ENCODE measurements at places on chromosomes 11 and 22.

GRCh38 chr11:76669901-76670484, 554 bp downstream of the LRRC32 start:
- no peak for DNase-seq

DNA sequence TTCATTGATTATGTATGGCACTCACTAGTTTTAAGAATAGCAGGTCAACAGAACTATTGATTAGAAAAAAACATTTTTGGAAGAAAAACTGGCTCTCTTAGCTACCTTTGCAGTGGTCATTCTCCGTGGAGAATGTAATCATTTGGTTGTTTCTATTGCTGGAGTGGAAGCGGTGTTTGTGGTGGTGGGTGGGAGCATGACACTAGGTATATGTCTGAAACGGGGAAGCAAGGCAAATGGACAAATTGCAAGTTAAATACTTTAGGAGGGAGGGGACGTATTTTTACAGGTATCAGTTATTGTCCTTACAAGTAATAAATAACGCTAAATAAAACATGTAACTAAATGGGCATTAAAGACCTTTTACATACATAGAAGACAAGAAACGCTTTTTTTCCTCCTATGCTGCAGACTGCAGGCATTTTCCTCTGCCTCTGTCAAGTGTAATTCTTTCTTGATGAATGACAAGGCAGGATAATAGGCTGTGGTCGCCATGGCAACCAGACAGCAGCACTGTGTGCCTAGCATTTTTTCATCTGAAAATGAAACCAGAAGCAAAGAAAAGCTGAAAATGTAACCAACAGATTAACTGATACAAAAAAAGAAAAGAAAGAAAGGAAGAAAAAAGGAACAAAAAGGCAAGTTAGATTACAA, 46.2 kb downstream of the BLID start:
- DNase-seq = no peak

GRCh38 chr11:114088836-114089235, 29.3 kb downstream of the ZBTB16 start:
- no peak for DNase-seq

- DNase-seq = no peak
Observed at GRCh38 chr22:27798511-27799014, 3.0 kb downstream of the MN1 start.

DNA sequence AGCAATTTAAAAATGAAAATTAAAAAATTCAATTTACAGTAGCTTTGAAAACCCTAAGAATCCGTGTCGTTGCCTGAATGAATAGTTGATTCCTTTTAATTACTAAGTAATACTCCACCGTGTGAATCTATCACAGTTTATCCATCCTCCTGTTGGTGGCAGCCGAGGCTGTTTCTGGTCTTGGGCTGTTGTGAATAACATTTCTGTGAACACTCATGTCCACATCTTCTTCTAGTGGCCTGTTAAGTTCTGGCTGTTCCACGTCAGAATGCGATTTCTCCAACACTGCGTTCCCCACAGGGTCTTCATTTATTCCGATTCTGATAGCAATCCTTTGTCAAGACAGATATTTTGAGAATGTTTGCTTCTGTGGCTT, 223.0 kb downstream of the TBC1D22A start:
- DNase-seq = no peak

DNA sequence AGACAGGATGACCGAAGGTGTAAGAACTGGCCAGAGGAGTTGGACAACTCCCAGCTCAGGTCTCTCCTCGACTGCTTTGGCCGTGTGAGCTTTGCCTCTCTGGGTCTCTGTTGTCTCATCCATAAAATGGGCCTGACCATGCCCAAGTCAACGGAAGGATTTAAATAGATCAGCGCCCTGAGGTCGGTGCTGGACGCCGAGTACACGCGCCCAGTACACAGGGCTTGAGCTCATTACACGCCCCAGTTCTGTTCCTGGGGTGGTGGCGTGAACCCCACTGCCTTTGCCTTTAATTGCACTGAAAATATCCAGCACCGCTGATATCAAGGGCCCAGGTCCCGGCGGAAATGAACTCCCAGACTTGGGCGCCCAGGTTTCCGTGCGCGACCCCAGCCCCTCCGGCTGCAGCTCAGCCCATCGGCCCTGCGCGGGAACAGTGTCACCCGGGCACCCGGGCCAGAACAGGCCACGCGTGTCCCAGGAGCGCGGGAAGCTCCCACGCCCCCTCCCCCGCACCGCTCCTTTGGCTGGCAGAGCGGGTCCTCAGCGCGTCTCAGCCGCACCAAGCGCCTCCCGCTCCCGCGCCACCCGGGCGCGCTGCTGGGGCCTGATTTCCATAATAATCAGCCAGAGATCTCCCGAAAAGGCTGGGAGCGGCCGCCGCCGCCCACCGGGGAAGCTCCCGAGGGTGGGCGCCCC, 42.2 kb downstream of the CYTH4 start:
- DNase-seq = no peak

DNA sequence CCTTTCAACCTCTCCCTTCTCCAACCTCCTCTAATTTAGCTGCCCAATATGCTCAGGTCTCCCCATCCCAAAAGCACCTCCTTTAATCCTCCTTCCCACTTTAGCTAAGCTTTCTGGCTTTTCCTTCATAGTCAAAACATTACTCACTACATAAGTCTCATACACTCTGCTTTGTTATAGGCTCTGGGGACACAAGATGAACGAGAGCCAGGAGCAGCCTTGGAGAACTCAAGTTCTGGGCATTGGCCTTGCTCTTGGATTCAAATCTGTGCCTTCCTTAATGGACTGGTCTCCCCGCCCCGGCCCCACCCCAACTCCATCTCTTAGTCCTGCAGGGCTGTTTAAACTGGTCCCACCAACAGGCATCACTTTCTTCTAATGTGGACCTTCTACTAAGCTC, 11.4 kb upstream of the HPX start:
- no peak for DNase-seq

DNA sequence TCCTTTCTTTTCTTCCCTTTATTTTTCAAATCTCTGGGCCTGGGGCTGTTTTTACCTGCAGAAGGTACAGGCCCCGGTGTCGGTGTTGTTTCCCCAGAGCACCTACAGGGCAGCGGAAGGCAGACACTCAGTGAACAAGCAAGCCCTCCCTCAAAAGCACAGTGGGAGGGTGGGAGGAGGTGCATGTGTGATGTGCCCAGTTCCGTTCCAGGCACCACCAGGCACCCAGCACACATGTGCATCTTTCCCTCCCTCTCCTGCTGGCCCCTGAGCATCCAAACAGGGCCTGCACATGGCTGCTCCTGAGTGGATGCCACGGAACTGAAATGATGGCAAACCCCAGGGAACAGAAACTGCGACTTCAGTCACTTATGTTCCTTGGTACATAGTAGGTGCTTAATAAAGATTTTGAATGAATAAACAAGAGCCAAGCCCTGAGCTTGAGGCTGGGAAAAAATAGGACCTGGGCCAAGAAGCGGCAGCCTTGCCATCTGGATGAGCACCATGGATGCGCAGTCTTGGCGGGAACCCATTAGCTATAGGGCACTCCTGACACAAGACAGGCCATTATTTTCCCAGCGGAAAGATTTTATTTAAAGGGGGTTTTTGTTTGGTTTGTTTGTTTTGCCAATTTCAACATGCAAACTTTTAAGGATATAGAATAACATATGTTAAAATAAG, 47.8 kb downstream of the ARRB1 start:
- no peak for DNase-seq

- no peak for DNase-seq
Observed at GRCh38 chr22:22201185-22201929, 43.2 kb upstream of the VPREB1 start.

DNA sequence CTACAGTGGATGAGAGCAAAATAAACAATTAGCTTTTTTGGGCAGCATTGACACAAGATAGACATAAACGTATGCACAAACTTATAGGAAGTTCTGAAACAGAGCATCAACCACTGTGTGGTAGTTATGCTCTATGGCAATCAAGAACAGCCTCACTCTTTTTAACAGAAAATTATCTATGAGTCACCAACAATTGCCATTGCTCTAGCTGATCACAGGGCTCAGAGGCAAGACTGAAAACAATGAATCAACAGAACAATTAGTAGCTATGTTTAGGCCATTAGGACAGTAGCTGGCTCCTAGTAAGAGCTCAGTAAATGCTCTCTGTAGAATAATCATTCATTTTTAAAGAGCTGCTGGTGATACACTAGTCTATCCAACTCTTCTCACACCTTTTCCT, 34.9 kb upstream of the PICALM start:
- DNase-seq = no peak

DNA sequence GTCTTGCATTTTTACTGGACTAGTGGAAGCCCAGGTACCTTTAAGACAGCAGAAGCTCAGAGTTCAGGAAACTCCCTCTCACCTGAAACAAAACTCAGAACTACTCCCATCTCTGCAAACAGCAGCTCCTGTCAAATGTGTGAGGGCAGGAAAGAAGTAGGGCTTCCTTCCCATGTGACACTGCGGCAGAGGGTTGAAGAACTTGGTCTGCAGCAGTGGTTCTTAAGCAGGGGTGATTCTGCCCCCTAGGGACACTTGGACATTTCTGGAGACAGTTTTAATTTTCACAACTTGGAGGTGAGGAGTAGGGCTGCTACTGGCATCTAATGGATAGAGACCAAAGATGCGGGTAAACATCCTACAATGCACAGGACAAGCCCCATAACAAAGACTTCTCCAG, 63.4 kb downstream of the RCN1 start:
- no peak for DNase-seq

DNA sequence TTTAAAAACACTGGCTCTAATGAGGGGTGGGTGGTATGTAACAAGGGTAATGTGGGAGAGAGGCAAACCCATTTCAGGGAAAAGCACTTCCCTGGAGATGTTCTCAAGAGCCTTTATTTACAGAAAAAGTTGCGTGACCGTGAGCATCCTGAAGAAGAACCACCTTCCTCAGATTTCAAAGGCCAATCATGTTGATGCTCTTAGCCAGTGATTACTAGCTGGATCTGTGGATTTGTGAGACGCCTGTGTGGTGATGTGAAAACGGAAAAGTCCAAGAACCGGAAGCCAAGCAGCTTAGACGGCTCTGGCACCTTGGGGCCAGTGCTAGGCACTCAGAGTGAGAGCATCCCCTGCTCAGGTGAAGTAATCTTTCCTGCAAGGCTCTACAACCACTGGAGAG, 12.6 kb upstream of the UBASH3B start:
- no peak for DNase-seq

DNA sequence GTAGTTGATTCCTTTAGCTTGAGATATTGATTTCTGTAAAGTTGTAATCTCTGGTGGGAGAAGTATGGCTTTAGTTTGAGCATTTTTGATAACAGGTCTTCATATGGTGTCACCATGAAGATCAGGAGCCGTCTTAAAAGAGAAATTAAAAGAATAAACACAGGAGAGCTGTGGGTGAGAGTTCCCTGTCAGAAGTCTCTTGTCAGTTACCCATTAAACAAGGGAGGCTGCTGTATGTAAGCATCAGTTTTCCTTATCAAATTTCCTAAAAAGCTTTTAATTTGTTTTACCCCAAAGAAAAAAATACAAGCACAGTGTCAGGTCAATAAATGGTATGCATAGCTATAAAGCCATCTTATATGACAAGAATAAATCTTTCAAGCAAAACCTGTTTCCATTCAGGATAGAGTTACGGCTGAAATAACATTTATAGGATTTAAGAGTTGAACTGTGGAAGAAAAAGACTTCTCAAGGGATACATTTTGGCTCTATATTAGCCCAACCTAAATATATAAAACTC, 767.5 kb downstream of the JRKL start:
- no peak for DNase-seq

GRCh38 chr11:46694607-46695006, 5.8 kb downstream of the ARHGAP1 start:
- DNase-seq = no peak

GRCh38 chr11:45280449-45280848, 5.7 kb downstream of the SYT13 start:
- no peak for DNase-seq

GRCh38 chr11:110287537-110287936, 8.9 kb downstream of the RDX start:
- DNase-seq = no peak

GRCh38 chr11:130916910-130917309, 631 bp upstream of the SNX19 start:
- no peak for DNase-seq

GRCh38 chr11:116219171-116219635, 553.6 kb downstream of the BUD13 start:
- DNase-seq = no peak

GRCh38 chr11:46381048-46381818, at the start of gene MDK:
Gene MDK (plus strand): TSS chr11:46381669. CDS start chr11:46382058, 389 bp downstream.
- DNase-seq = no peak

DNA sequence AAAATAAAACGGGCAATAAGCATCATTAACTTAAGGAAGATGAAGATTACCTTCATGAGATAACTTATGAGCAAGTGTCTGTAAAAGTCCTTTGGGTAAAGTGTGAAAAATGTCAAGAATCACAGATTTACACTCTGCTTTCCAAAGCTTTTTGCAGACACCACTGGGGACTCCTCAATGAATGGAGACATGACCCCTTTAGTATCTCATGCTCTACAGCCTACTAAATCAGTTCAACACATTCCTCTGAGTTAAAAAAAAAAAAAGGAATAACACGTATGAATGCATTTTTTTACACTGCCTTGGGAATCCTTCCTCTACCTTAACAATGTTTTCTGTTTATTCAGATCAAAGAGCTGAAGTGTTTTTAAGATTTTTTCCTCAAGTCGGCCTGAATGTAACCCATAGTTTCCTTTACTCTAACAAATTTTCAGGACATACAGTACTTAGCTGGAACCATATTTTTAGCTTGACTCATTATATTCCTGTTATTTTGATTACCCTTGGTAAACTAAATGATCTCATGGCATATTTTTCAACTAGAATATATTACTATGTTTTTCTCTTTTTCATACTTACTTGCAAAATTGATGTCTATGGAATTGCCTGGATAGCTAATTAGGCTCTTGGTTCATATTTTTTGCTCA, 25.9 kb upstream of the RAB30 start:
- DNase-seq = no peak

DNA sequence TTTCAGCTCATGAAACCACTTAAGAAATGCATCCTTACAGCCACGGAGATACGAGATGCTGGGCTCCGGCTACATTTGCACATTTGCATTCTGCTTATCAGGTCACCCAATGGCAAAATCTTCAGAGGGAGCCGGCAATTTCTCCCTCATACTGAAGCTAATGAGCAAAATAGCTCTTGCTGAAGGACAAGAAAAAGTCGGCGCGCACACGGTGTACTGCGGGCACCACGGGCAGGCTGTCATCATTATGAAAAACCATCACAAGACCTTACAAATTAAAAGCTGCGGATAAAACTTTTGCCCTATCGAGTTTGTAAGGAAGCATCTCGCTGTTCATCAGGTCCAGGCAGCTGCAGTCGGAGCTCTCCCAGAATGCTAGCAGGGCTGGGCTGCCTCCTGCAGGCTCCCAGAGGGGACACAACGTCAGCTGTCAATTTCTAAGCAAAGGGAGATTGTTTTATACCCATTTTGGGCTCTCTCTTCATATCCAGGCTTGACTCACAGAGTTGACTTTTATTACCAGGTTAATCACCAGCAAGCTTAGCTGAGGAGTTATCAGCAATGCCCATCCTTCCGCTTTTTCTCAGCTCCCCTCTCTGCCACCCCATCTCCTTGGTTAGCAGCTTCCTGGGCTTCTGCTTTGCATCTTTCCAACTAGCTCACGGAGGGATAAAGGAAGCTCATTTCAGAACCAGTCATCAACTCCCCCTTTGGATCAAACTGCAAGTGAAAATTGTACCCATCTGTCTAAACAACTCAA, 375.1 kb downstream of the OPCML start:
- DNase-seq = no peak

Data from D721Med (cell line).